ENCODE measurements at places on chromosomes 7 and 10. TPM values are rescaled to one million over a fixed set of nuclear protein-coding genes. Genes with fewer than 3 reads are reported as not detected.

The CALML5 gene
- total RNA-seq: not detected

The PON1 gene
- total RNA-seq: not detected

The VPS37D gene
- total RNA-seq: 4.7 TPM

The CLRN3 gene
- total RNA-seq: not detected

The TLL2 gene
- total RNA-seq: 0.05 TPM

The REEP3 gene
- 13.1 TPM for total RNA-seq

The UCMA gene
- total RNA-seq: not detected

The MBL2 gene
- total RNA-seq: not detected

The CRYGN gene
- total RNA-seq: not detected

The OPALIN gene
- total RNA-seq: not detected

The INMT gene
- not detected for total RNA-seq

The TNPO3 gene
- 63.4 TPM for total RNA-seq

The SPDYE1 gene
- total RNA-seq: not detected

The FAM180A gene
- not detected for total RNA-seq

The PDLIM1 gene
- total RNA-seq: 17.9 TPM

The CRHR2 gene
- not detected for total RNA-seq

The THSD7A gene
- total RNA-seq: not detected

The CUL2 gene
- 39.6 TPM for total RNA-seq

The NT5C3A gene
- 29.4 TPM for total RNA-seq

The SLC18A3 gene
- total RNA-seq: not detected

The ENKUR gene
- total RNA-seq: 0.53 TPM

The CLDN3 gene
- not detected for total RNA-seq

The VIPR2 gene
- not detected for total RNA-seq

The CALN1 gene
- 1.9 TPM for total RNA-seq

The ASB4 gene
- not detected for total RNA-seq

The MRLN gene
- 0.43 TPM for total RNA-seq

The BAMBI gene
- 5.2 TPM for total RNA-seq

The ZNF655 gene
- total RNA-seq: 69.8 TPM
